Stimulated activated CD8-positive, alpha-beta memory T cell treated with anti-CD3 and anti-CD28 coated beads, Interleukin-7, amount 100 ng/mL, for 1 hour (primary cell): ENCODE measurements at places on chromosomes 11 and 22.

DNA sequence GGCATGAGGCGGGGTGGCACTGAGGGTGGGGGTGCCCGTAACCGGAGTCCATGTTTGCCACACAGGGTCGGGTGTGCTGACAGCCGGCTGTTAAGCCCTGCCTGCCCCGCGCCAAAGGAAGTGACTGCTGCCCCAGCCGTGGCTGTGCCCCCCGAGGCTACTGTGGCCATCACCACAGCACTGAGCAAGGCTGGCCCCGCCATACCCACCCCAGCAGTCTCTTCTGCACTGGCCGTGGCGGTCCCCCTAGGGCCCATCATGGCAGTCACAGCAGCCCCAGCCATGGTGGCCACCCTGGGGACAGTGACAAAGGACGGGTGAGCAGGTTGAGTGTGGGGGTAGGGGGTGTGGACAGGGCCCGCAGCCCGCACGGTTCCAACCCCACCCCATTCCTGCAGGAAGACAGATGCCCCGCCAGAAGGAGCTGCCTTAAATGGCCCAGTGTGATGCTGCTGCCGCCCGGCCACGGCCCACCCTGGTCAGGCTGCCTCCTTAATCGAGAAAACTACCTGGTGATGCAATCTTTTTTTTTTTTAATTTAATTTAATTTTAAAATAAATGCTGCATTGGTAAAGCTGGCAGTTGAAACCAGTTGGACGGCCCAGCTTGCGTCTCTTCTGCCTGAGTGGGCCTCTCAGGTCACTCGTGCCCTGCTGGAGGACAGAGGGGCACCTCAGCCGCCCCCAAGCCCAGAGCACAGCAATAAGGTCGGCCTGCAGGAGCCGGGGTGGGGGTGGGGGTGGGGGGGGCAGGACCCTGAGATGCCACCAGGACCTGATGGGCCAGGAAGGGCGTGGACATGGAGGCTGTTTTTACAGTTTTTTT is 30.8 kb downstream of the SBF1 start:
- DNase-seq = no peak

GRCh38 chr11:116936754-116937446 is 99.5 kb upstream of the APOA1 start:
- no peak for DNase-seq

DNA sequence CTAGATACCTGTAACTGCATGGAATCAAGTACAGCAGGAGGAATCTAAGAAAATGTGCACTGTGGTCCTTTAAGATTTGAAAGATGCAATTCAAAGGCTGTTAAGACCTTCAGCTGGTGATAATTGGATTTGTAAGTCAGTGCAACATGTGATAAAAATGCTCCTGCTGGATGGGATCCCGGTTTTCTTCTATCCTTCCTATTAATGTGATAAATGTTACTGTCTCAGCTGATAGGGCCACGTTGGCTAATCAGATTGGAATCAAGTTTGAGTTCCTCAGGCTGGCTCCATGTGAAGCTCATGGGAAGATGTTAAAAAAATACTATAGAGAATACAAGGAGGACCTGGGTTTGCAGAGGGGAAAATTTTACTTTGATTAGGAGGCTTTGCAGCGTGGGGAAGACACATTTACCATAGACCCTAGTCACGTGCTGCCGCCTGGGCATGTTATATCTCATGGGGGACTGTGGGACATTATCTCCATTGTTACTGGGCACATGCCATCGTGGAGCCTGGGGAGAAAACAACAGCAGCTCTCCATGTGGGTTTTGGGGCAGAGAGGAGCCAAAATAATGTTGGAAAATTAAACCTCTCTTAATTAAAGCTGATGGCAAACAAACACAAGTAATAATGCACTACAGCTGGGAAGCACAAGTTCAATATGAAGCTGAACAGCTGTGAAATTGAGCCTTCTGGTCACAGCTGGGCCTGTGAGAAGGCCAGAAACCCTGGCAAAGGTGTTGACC is 652.5 kb downstream of the NTM start:
- no peak for DNase-seq

DNA sequence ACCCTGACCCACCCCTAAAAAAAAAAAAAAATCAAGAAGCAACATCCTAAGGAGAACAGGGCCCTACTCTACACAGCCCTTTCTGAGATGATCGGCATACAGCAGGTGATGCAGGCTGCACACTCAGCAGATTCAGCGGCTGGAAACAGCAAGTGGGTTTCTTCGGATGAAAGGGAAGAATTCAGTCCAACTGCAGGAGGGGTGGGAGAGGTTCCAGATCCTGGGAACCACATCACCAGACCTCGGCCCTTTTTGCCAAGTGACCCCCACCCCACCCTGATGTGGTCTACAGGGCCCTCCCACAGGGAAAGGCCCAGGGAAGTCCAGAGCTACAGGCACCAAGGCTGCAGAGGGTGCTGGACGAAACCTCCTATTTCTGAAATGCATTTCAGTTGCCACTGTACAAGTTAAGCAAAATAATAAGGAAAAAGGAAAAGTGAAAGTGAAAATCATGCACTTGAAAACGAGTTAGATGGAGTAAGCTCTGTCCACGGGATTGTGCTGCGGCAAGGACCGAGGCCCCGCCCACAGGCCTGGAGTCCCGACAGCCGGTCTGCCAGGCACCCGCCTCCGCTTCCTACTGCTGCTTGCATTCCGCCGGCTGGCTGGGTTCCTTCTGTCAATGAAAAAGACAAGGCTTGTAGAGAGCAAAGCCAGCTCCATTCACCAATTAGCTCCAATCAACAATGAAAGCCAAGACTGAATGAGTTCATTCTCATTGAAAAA is 16.0 kb upstream of the PHLDA2 start:
- no peak for DNase-seq

- no peak for DNase-seq
These were observed 9.9 kb upstream of the NDUFS8 start for GRCh38 chr11:68020575-68020974.

GRCh38 chr11:698493-699115 is 3.0 kb downstream of the TMEM80 start:
- no peak for DNase-seq
